ENCODE measurements at places on chromosomes 2 and 18.

- no peak for DNase-seq
Observed at GRCh38 chr2:156158808-156159207, 173.7 kb downstream of the NR4A2 start.

- DNase-seq: no peak
Observed at GRCh38 chr2:118386641-118387302, 298.5 kb downstream of the INSIG2 start.

GRCh38 chr2:72695676-72696075 is 130.2 kb downstream of the EXOC6B start:
- no peak for DNase-seq

DNA sequence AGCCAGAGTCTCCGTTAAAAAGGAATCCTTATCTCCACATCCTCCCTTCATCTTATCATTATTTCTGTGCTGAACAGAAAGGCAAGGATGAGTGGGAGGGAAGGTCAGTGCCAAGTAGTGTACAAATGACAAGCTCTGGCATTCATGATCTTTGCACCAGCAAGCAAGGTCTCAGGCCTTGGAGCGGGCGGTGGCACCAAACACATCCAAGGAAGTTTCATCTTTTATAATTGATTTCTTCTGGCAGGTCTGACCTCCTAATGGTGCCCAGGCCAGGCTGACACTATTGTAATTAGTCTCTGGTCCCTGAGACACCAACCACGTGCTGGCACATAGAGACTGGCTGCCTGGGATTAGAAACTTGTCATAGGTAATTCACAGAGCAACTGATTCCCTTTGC is 336.6 kb downstream of the EN1 start:
- DNase-seq: no peak

- DNase-seq: no peak
Observed at GRCh38 chr18:77755187-77755586, 505.5 kb downstream of the GALR1 start.

DNA sequence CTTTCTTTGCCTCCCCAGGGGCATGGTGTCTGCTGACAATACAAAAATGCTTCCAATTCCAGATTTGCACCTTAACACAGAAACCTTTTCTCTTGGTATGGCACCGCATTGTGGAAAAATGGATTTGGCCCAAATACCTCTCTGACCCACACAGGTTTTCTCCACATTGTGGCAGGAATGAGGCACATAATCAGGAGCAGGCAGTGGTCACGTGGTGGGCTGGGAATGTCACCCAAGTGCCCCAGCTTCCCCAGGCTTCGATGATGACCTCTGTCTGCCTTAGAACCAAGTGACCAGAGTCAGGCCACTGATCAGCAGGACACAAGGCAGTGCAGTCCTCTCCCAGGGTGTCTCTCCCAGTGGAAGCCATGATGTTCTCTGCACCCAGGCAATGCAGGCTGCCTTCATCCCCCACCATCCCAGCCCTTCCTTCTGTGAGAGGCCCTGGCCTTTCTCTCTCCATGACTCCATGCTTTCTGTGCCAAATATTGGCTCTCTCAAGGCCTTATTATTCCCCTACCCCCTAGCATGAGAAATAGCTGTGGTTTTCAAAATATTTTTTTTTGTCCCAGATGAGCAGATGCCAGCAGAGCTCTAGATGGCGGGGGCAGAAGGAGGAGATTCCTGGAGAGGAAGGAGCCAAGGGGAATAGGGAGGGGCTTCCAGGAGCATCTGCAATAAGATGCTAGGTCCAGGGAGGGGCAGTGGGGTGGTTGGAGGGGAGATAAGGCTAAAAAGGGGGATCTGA is 198.9 kb downstream of the ACKR3 start:
- no peak for DNase-seq

GRCh38 chr2:44545005-44545404 is 183.3 kb downstream of the CAMKMT start:
- DNase-seq: no peak

- DNase-seq: no peak
Observed at GRCh38 chr2:188937228-188938220, 36.6 kb upstream of the COL3A1 start.

GRCh38 chr2:47664817-47665216 is 118.1 kb upstream of the MSH6 start:
- no peak for DNase-seq

GRCh38 chr2:46385786-46386577 is 88.8 kb downstream of the EPAS1 start:
- DNase-seq: no peak

DNA sequence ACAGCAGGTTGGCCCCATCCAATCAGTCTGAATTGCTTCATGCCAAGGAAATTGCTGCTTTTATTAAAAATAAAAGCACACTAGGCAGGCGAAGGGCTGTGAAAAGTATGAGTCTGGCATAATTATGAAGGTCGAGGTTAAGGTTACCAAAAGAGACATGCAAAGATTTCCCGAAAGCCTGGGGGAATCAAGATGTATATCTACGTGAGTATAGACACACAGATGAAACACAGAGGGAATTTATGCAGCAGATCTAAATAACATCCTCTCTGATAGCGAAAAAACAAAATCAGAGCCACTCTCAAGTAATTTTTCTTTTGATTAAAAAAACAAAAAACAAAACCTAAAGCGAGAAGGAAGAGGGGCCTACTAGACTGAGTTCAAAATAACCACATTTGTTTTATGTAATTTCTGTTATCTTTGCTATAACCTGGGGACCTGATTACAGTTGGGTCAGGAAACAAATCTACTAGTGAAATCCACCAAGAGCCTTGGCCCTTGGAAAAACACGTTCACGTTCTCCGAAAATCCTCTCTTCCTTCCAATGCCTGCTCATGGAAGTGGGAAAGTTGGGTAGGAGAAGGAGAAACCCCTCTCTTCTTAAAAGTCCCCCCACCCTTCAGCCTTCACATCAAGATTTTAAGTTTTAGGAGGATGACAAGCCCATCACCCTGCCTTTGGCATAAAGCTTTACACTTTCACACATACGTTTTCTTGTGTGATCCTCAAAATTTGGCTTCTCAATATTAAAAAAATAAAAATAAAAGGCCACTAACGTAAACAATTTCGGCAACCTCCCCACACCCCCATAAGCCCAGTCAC is 1.4 kb downstream of the AAK1 start:
- no peak for DNase-seq

DNA sequence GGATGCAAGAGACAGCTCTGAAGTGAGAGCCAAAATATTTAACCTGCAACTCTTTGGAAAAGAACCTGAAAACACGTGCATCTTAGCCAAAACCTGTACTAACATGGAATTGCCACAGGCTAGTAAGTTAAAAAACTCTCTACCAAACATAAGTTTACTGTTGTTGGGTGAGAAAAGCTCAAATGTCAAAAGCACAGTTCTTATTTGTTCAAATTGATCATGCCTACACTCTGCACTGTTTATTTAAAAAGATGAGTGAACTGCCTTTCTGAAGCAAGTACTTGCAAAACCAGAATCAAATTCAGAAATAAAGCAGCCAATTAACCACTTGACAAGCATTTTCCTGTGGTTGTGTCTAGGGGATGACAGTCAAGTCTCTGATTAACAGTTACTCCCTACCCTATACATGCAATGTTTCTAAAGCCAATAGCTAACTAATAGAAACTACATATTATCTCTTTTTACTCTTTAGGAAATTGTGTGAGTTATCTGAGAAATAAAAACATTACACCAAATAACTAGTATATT is 5.6 kb downstream of the IKZF2 start:
- DNase-seq: no peak

GRCh38 chr2:203002054-203002821 is 12.4 kb upstream of the NBEAL1 start:
- DNase-seq: no peak

DNA sequence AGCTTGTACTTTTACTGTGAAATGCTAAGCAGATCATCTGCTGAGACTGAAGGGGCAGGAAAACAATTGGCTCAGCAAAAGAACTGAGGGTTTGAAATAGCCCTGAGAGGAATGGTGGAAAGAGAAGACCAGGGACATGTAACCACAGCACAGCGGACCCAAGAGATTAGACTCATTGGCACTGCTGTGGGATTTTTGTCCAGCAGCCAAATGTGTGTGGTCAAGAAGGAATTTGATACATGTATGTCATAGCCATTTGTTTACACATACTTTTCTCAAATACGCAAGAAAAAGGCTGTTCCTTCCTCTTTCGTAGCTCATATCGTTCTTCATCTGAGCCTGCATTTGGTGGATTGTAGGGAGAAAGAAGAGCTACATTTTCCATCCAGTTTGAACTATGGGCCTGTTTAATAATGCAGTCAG is 73.8 kb downstream of the TRABD2A start:
- DNase-seq: no peak

DNA sequence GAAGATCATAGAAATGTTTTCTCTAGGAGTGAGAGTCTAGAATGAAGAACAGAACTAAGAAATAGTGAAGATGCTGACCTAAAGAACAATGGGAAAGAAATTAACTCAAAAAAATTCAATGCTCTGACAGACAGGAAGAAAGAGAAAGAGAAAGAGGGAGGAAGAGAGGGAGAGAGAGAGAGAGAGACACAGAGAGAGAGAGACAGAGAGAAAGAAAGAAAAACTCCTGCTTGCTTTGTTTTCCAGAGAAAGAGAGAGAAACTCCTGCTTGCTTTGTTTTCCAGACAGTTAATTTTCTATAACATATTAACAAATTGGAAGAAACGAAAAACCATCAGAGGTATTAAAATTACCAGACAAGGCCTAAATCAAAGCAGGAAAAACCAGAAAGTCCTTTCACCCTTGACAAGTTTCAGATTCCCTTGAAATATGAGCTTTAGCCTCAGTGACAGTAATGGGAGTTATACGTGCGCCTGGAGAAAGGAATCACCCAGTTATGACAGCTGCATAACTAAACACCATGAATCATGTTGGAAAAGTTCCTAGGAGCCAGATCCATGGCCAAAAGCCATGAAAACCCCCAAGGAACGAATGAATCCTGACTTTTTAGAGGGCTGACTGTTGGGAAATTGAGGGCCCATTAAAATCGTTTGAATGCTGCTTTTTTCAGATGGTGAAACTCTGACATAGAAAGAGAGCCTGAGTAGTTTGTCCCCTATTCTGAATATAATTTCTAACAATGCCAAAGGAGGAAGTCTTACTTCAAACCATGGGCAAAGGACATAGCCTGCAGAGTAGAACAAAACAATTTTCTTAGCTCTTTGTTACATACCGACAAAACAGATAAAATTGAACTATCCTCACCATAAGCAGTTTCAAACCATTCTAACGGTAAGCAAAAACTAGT is 228.6 kb upstream of the CHST9 start:
- DNase-seq: no peak

- no peak for DNase-seq
Observed at GRCh38 chr2:215236131-215236530, 75.7 kb upstream of the ATIC start.

GRCh38 chr18:59623456-59624368 is 73.5 kb downstream of the CCBE1 start:
- DNase-seq: no peak

DNA sequence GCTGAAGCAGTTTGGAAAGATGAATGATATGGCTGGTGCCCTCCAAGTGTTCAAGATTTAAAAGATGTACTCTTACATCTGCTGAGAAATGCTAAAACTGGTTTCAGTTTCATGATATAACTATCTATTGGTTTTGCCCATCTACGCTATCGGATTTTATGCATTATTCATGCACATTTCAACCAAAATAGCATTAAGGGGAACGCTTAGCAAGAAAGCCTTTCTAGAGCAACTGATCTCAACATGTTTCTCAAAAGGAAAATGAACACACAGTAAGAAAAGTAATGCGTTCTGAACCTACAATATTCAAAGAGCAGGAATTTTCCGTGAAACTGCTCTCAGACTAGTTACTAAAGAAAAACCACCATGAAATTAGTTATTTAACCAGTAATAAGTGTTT is 93.9 kb downstream of the CABYR start:
- DNase-seq: no peak

- no peak for DNase-seq
Observed at GRCh38 chr2:101985101-101985792, 6.5 kb upstream of the IL1R2 start.

DNA sequence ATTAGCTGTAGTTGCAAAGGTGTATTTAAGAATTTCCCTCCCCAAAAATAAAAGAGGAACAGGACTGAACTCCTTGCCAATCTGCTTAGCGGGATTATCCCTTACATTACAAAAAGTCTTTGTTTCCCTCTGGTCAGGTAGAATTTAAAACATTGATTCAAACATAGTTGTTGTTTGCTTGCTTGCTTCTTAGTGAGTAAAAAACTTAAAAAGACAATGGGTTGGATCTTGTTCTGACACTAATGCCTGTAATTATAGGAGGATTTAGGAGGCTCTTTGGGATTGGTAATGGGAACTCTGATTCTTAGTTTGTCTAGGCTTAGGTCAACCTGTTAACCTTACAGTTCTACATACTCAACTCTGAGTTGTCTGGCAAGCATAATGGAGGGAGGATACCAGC is 3.7 kb upstream of the CEBPZOS start:
- DNase-seq: no peak

GRCh38 chr18:58316396-58317342 is 272.6 kb downstream of the NEDD4L start:
- DNase-seq: peak; percentile 18
